DMS79 (cell line): ENCODE measurements at places on chromosomes 16 and 17.

DNA sequence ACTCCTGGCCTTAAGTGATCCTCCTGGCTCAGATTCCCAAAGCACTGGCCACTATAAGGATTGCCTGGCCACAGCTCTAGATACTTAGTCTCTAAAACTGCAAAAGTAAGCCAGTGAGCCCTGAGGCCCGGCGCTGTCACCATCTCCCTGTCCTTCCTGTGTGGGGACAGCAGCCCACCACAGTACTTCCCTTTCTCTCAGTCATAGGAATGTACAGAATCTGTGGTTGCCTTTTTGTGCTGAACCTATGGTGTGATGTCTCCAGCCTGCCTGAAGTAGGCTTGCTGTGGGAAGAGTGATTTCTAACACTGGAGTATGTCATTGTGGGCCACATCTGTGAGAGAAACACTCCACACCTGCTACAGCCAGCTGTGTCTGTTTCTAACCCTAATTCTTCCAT lies 24.7 kb downstream of the NTAN1 start:
- DNase-seq = no peak

DNA sequence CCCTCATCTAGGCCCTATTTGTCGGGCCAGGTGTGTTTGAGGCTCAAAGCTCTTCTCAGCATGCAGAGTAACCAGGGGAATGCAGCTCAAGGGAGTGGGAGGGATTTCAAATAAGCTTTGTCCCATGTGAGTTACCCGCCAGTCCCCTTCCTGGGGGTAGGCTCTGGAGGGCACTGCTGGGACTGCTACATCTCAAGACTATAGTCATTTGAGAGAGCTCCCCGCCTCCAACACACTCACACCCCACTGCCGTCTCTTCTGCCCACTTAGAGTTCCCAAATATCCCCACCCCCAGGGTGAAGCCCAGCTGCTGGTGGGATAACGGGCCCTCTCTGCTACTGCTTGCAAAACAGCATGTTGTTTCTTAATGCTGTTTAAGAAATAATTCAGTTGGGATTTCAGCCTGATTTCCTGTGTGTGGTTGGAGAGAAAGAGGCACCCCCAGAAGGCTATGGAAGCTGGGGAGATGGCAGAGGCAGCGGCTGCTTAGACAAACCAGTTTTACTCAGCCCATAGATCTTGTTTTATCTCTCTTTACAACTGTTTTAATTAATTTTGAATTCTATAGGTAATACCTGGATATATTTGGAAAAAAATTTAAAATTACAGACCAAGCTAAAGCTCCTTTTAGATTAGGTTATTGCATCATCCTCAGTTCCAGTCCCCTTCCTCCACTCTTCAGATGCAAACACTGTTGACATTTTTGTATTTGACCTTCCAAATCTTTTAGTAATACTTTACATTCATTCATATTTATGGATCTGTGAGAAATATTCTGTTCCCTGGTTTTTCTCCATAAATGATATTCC lies 4.1 kb upstream of the MPO start:
- no peak for DNase-seq

DNA sequence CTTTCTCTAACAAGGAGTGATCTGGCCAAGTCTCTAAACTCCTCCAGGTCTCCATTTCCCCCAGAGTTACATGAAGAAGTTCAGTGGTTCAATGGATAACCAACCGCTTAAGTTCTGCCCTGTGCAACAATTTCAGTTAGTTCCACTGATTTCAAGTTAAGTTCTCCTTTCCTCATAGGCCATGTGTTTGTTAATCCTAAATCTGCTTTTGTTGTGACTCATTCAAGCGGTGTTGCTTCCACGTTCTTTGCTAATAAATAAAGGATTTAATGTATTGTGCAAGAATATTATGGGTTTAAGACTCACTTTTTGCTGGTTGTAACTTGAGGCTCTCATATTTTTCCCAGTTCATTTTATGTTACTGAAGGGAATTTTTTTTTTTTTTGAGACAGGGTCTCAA lies 36.3 kb downstream of the GNA13 start:
- DNase-seq = no peak

DNA sequence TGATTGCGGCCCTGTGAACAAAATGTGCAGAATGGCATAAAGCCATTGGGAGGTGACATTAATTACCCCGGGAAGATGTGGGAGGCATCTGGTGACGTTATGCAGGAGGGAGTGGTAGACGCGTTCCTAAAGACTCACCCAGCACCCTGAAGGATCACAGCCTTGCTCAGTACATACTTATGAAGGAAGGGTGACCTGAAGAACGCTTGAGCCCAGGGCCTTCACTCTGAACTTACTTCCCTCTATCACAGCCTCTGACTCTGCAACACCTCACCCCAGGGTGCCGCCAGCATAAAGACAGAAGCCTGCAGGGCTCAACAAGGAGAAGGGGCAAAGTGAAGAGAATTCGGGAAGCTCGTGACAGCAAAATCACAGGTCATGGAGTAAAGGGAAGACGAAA lies 9.4 kb downstream of the MFSD6L start:
- no peak for DNase-seq

GRCh38 chr16:71896764-71897368 lies 1.5 kb downstream of the IST1 start:
- DNase-seq = no peak

DNA sequence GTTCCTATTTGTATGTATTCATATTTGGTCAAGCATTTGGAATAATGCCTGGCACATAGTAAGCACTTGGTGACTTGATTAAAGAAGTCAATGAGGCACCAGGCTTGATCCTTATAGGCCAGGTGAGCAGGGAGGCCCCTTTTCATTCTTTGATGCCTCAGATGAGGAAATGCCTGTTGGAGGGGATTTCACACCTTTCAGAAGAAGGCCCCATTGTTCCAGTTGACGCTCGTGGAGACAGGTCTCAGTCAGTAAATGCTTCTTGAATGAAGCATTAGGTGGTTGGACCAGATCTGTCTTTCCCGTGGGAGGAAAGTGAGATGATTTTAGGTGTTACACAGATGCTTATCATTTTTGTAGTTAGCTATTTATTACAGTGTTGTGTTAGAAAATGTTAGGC lies 13.0 kb downstream of the LCMT1 start:
- no peak for DNase-seq

GRCh38 chr17:44333371-44333770 lies 8.7 kb upstream of the SLC25A39 start:
- no peak for DNase-seq

DNA sequence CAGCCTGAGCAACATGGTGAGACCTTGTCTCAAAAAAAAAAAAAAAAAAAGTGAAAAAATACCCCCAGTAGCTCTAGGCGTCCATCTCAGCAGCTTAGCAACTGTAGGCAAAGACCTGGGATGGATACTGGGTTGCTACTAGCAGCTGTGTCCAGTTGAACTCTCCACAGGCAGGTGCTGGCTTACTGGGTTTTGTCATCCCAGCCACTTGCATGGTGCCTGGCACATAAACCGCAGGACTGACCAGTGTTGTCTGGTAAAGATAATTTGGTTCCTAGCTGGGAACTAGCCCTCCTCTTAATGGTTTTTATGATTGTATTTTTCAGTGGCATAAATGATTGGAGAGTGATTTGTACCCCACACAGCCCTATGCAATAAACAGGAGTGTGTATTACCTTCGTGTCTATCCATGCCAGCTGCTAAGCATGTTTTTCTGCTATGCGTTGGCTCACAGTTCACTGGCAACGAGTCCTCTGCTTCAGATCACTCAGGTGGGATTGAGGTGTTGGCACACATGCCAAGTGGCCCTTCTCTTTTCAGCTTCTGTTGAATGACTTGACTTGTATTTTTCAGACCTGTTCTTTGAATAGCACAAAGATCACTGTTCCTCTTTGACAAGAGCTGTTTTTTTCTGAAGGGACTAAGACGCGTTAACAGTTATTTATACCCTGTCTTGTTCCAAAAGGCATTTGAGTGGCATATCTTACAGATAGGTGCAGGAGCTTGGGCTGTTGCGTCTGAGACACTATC lies 352.9 kb downstream of the SNX29 start:
- DNase-seq = peak; percentile 91

DNA sequence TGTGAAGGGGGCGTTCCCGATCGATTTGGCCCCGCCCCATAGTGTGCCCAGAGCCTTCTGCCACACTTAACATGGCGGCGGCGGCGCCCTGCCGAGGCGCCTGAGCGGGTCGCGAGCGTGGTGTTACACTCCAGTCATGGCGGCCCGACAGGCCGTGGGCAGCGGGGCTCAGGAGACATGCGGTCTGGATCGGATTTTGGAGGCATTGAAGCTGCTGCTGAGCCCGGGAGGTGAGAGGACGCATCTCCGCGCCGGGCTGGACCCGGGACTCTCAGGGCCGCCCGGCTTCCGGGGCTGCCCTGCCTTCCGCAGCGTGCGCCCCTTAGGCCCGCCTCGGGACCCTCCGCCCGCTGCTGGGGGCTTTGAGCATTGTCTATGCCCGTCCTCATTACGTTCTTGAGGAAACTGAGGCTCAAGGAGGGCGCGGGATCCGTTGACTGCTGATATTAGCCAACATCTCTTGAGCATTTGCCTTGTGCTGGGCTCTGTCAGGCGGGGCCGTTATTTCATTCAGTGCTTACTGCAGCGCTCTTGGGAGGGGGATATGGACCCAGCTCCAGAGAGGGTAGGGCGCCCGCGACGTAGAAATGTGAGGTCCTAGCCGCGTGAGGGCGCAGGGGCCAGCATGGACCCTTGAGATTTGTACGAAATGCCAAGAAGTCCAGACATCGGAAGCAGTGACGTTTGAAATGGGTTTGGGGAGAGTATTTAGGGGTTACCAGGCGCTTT lies at the start of gene TANGO6:
Gene TANGO6, plus strand, starts transcription at position 50 of the 729 bp plus-strand sequence. Its CDS starts 87 bp downstream, at position 137.
- peak; percentile 72 for DNase-seq

DNA sequence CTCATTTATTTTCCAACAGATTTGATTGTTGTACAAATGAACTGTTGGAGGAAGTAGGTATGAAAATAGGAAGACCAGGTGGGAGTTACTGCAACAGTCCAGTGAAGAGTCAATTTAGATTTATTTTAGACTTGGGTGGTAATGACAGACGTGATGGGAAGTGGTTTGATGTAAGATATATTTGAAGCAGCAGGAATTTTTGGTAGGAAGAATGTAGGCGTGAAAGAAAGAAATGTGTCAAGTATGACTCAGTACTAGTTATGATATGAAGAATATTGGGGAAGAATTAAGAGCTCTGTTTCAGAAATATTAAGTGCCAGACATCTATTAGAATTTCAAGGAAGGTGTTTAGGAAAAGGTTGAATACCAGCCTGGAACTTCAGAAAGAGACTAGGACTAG lies 247.9 kb upstream of the AXIN2 start:
- DNase-seq = no peak

GRCh38 chr17:76793775-76794174 lies 55.9 kb downstream of the MFSD11 start:
- no peak for DNase-seq

DNA sequence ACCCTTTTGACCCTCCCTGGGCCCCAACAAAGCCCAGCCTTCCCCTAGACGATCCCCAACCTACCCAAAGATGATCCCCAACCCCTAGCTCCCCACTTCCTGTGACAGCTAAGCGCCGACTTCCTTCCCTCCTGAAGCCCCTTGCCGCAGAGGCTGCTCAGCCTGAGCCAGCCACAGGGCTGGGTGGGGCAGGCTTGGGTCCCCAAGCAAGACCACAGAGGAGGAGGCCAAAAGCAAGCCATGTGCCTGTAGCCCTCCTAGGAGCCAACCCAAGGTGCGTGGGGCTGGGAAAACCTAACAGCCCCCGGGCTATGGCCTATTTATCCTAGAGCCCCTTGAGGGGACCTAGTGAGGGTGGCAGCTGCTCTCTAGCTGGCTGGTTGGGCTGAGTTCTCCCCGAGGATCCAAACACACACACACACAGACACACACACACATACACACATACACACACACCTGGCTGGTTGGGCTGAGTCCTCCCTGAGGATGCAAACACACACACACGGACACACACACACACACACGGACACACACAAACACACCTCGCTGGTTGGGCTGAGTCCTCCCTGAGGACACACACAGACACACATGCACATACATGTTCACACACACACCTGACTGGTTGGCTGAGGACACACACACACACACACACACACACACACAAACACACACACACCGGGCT lies 4.8 kb downstream of the ARRB2 start:
- DNase-seq = no peak

DNA sequence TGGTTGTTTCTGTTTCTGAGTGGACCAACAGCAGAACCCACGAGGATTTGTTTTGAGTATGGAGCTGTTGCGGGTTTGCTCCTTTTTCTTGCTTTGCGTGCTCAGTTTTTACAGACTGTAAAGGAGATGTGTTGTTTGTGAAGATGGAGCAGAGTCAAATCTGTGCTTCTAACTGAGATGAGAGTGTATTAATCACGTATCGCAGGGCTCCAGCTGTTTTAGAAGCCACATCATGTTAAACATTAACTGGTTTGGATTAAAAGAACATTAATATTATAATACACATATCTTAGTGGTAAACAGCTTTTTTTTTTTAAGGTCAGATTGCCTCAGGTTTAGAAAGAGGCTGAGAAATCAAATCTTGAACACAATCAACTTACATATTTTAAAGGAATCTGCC lies 69.4 kb downstream of the YPEL2 start:
- DNase-seq = no peak

DNA sequence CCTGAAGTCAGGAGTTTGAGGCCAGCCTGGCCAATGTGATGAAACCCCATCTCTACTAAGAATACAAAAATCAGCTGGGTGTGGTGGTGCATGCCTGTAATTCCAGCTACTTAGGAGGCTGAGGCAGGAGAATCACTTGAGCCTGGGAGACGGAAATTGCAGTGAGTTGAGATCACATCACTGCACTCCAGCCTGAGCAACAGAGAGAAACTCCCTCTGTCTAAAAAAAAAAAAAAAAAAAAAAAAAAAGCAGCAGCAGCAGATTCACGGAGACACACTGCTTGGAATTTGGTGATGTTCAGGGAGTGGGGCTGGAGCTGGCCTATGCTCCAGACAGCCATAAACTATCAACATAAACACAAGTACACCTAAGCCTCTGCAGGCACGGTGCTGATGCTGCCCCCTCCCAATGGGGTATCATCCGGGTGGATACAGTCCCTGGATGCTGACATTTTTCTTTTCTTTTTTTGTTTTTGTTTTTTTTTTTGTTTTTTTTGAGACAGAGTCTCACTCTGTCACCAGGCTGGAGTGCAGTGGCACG lies 39.6 kb upstream of the RHOT1 start:
- DNase-seq = no peak

- DNase-seq = no peak
Measured at GRCh38 chr17:67682196-67682595, 35.5 kb upstream of the NOL11 start.

GRCh38 chr17:65022751-65023700 lies 33.5 kb downstream of the GNA13 start:
- peak; percentile 72 for DNase-seq

DNA sequence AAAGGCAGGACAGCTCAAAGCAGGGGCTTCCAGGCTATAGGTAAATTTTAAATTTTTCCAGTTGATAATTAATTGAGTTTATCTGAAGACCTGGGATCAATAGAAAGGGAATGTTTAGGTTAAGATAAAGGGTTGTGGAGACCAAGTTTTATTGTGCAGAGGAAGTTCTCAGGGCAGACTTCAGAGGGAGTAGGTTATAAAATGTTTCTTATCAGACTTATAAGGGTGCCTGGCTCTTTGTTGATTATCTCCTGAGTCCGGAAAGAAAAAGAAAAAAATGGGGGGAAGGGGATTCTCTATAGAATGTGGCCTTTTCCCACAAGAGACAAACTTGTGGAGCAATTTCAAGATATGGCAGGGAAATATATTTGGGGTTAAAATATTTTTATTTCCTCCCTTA lies 15.9 kb downstream of the SLC46A1 start:
- no peak for DNase-seq
